ENCODE measurements at places on chromosomes 11 and 22.

DNA sequence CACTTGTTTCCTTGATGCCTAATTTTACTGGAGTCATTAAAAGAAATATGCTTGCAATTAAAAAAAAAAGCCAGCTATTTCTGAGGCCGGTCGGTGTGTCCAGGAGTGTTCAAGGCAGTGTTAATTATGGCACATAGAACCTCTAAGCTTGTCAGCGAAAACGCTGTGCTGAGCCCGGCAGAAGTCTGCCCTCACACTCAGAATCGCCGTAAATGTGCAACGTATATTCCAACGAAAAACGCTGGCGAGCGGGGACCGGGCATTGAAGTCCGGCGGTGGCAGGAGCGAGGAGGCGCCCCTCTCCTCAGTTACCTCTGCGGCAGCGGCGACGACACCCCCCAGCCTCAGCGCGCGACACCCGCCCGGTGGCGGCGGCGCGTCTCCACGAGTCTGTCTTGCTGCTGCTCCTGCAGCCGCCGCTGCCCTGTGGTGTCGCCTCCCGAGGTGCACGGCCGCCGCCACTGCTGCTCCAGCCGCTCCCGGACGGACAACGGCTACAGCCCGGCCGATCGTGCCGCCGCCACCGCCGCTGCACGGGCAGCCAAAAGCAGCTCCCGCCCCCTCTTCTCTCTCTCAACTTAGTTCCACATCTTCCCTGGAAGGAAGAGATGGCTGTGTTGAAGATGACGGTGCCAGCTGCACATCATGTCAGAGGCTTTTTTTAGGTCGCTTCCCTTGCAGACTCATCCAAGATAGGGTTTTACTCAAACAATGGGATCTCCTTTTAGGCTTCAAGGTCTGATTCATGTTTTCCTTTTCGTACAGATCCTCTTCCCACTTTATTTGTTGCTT is 56.0 kb downstream of the JAM3 start:
- no peak for DNase-seq

DNA sequence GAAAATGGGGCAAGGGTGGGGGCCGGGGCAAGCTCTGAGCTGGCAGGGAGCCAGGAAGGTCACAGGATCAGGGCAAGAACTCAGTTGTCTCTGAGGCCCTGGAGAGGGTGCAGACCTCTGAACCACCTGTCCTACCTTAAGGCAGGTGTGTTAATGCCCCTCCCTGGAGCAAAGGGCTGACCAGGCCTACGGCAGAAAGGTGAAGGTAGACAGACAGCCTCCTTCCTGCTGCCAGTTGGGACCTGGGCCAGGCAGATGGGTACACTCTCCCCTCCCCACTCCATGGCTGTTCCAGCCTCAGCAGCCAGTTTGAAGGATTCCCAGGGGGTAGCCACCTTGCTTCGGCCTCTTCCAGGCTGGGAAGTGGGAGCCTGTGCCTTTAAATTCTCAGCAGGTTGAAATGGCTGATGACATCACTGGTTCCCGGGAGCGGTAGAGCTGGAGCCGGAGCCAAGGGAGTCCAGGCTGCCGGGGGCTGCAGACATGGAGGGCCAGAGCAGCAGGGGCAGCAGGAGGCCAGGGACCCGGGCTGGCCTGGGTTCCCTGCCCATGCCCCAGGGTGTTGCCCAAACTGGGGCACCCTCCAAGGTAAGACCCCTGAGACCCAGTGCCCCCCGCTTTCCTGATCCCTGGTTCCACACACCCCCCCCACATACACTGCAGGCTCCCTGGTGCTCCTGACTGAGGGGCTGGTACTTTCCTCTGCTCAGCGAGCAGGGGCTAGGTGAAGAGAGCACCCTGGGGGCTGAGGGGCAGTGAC is at the start of gene INPP5J:
TSS of gene INPP5J (plus strand) at position 435 of the 760 bp plus-strand sequence. CDS start at position 484, 49 bp downstream.
- DNase-seq, result peak; percentile 49

GRCh38 chr22:35589071-35589755 is 27.9 kb downstream of the MB start:
- peak; percentile 73 for DNase-seq

DNA sequence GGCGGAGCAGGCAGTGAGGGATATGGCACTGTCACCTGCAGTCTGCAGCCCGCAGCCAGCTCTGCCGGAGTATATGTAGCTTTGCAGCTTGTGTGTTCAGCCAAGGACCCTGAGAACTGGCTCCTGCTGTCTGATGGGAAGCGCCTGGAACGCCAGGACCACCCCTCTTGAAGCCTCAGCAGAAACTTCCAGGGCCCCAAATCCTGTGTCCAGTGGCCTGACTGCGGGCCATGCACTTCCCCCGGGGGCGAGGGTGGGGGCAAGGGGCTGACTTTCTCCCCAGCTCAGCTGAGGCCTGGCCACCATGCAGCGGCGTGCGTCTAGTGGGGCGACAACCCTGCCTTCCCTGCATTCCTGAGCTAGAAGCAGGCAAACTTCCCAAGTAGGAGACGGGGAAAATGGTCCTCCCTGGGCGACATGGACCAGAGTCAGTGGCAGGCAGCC is 32.3 kb downstream of the PISD start:
- no peak for DNase-seq

DNA sequence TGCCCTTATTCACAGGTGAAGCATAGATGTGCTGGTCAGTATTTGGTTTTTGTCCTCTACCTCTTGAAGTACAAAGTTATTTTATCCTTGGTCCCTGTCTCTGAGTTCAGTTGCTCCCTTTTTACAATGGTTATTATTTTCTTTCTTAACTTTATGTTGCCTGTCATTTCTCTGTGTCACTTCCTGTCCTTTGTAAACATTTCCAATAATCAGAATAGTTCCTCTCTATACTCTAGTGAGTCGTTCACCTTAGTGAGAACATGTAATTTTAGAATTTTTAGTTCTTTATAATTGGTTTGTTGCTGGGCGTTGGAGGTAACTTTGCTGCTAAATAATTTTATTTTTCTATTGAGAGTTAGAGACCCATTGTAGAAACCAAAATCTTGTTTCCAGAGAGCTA is 16.0 kb downstream of the CSTPP1 start:
- no peak for DNase-seq

GRCh38 chr22:47370448-47371262 is 608.2 kb downstream of the TBC1D22A start:
- DNase-seq, result no peak

GRCh38 chr11:66345316-66345649 is 379 bp upstream of the BRMS1 start:
- no peak for DNase-seq

All from LoVo (cell line).